Progenitor cell of endocrine pancreas (in vitro differentiated cells): ENCODE measurements at places on chromosomes 6 and 20. TPM values are rescaled to one million over a fixed set of nuclear protein-coding genes. Genes with fewer than 3 reads are reported as not detected.

DNA sequence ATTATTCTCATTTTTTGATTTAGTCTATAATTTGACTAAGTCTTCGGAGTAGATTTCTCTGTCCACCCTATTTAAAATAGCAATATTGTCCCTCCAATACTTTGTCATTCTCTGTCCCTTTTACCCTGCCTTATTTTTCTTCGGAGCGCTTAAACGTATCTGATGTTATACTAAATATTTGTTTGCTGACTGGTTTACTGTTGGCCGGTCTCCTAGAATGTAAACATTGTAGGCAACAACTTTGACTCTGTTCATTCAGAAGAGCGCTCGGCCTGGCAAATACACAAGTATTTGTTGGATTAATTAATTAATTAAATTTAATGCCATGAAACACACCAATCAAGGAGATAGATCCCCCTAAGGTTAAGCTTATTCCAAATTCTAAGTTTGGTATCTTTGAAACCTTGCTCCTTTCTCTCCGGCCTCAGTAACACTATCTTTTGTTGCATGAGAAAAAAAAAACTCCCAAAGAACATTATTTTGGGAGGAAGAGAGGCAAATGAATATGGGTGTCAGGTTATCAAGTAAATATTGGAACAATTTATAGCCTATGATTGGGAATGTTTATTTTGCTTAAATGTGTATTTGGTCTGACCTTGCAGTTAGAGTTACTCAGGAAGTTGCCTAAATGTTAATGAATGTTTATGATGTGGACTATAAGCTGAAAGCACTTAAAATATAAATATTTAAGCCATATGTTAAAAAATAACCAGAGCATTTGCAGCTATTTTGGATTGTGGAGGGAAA is 231.1 kb downstream of the SOX4 start:
- peaks cover 56% of the 10 kb centered on the region for H3K4me1 ChIP-seq
- DNase-seq = no peak
- peak overlapping the region; percentile 93 for H3K27ac ChIP-seq
- no peaks in the 10 kb centered on the region for H3K27me3 ChIP-seq
- no peak overlapping the region for H3K4me3 ChIP-seq
- H3K36me3 ChIP-seq = peaks cover 3% of the 10 kb centered on the region

GRCh38 chr6:9266741-9267140 is 831.4 kb upstream of the SLC35B3 start:
- no peak overlapping the region for H3K4me3 ChIP-seq
- H3K4me1 ChIP-seq = no peaks in the 10 kb centered on the region
- peaks cover 2% of the 10 kb centered on the region for H3K36me3 ChIP-seq

The CENPW gene
- 22.5 and 26.9 TPM in 2 replicates for total RNA-seq

- H3K4me1 ChIP-seq = peaks cover 36% of the 10 kb centered on the region
- no peaks in the 10 kb centered on the region for H3K27me3 ChIP-seq
- peak within 1 kb of the TSS; percentile 94 for H3K27ac ChIP-seq
- H3K4me3 ChIP-seq = peak within 1 kb of the TSS; percentile 82
- DNase-seq = peak; percentile 55
These were observed at the start of gene WFDC2 for GRCh38 chr20:45469336-45470261. TSS of gene WFDC2 (plus strand) at chr20:45469753. CDS start at chr20:45469782, 29 bp downstream.

- no peak overlapping the region for H3K27ac ChIP-seq
- H3K27me3 ChIP-seq = no peaks in the 10 kb centered on the region
- peaks cover 3% of the 10 kb centered on the region for H3K4me1 ChIP-seq
- no peak overlapping the region for H3K4me3 ChIP-seq
These were observed 3.3 kb downstream of the PI16 start for GRCh38 chr6:36957773-36958271.

GRCh38 chr20:20733943-20734342 is 21.5 kb upstream of the RALGAPA2 start:
- no peak overlapping the region for H3K4me3 ChIP-seq
- H3K36me3 ChIP-seq = no peaks in the 10 kb centered on the region
- H3K27me3 ChIP-seq = peaks cover 4% of the 10 kb centered on the region

- no peak overlapping the region for H3K4me3 ChIP-seq
- no peak for DNase-seq
- no peaks in the 10 kb centered on the region for H3K4me1 ChIP-seq
- H3K27ac ChIP-seq = no peak overlapping the region
- H3K36me3 ChIP-seq = no peaks in the 10 kb centered on the region
These were observed 92.5 kb downstream of the SLC24A3 start for GRCh38 chr20:19304886-19305415.

The DOK5 gene
- total RNA-seq = 0.24 and 0.33 TPM in 2 replicates

- no peak overlapping the region for H3K27ac ChIP-seq
- H3K36me3 ChIP-seq = peaks cover 2% of the 10 kb centered on the region
- H3K4me3 ChIP-seq = no peak overlapping the region
- H3K4me1 ChIP-seq = peaks cover 11% of the 10 kb centered on the region
- H3K27me3 ChIP-seq = peaks cover 20% of the 10 kb centered on the region
These were observed 64.6 kb upstream of the TXNDC5 start for GRCh38 chr6:7974938-7975763.

The CGA gene
- 5.5 and 7.1 TPM in 2 replicates for total RNA-seq

GRCh38 chr20:10741060-10741459 is 67.3 kb upstream of the JAG1 start:
- peaks cover 2% of the 10 kb centered on the region for H3K36me3 ChIP-seq
- H3K4me1 ChIP-seq = peaks cover 5% of the 10 kb centered on the region
- H3K27ac ChIP-seq = no peak overlapping the region
- H3K4me3 ChIP-seq = no peak overlapping the region

DNA sequence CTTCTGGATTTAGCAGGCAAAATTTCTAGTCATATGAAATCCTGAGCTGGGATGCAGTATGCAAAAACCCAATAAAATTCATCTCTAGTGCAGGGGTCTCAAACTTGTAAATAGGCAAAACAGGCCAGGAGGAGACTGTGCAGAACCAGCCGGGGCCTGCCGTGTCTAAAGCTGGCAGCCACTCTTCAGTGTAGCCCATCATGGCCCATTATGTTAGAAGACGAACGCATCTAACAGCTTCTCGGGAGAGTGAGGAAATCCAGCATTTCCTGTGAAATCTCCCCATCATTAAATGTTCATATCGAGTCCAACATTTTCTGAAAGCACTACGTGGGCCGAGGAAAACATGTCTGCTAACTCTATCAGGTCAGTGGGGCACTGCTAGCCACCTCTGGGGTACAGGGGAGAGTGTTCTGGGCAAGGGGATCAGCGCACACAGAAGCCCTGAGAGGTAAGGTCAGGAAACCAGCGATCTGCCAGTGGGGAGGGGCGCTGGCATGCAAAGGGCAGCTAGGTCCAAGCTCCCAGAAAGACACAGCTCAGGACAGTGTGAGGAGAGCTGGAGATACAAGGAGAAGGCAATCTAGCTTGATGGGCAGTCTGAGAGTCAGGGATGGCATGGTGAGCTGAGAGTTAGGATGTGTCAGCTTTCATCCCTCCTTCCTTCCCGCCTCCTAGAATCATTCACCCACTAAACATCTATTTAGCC is 144.2 kb downstream of the PREX1 start:
- no peaks in the 10 kb centered on the region for H3K36me3 ChIP-seq
- H3K27ac ChIP-seq = no peak overlapping the region
- no peaks in the 10 kb centered on the region for H3K4me1 ChIP-seq
- no peak overlapping the region for H3K4me3 ChIP-seq
